Regular cardiac myocyte (primary cell): ENCODE measurements at places on chromosomes 16 and 17. TPM values are rescaled to one million over a fixed set of nuclear protein-coding genes. Genes with fewer than 3 reads are reported as not detected.

HOXB5 gene
- under 0.01 TPM in 1 of 2 replicates, not detected in the other for total RNA-seq

BBS2 gene
- total RNA-seq: 35.5 and 75.0 TPM in 2 replicates

KRTAP2-1 gene
- total RNA-seq: not detected in 2 replicates

SLC9A5 gene
- 1.2 and 2.3 TPM in 2 replicates for total RNA-seq

ACE gene
- total RNA-seq: 1.2 and 2.5 TPM in 2 replicates
